Stimulated activated CD4-positive, alpha-beta T cell treated with anti-CD3 and anti-CD28 coated beads, TNF-alpha, amount 100 ng/mL, for 24 hours (primary cell): ENCODE measurements at places on chromosomes 7 and 10.

DNA sequence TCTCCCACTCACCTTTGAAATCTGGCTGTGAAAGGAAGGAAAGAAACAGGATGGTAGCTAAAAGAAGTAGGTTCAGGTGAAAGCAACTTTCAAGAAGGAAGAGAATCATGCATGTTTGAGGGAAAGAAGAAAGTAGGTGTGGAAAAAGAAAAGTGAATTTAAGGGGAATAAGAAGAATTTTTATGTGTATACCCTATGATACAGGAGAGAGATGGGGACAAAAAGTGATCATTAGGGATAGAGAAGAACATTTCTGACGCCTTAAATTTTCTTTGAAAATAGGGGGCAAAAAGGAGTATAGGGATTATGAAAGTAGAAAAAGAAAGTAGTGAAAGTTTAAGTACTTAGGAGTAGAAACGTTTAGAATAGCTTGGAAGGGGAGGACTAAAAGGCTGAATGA is 15.2 kb downstream of the KRIT1 start:
- no peak for DNase-seq

- no peak for DNase-seq
These were observed 448.9 kb downstream of the SH2D4B start for GRCh38 chr10:80986596-80986995.

GRCh38 chr10:14611968-14612693 is 162.6 kb downstream of the FAM107B start:
- no peak for DNase-seq

DNA sequence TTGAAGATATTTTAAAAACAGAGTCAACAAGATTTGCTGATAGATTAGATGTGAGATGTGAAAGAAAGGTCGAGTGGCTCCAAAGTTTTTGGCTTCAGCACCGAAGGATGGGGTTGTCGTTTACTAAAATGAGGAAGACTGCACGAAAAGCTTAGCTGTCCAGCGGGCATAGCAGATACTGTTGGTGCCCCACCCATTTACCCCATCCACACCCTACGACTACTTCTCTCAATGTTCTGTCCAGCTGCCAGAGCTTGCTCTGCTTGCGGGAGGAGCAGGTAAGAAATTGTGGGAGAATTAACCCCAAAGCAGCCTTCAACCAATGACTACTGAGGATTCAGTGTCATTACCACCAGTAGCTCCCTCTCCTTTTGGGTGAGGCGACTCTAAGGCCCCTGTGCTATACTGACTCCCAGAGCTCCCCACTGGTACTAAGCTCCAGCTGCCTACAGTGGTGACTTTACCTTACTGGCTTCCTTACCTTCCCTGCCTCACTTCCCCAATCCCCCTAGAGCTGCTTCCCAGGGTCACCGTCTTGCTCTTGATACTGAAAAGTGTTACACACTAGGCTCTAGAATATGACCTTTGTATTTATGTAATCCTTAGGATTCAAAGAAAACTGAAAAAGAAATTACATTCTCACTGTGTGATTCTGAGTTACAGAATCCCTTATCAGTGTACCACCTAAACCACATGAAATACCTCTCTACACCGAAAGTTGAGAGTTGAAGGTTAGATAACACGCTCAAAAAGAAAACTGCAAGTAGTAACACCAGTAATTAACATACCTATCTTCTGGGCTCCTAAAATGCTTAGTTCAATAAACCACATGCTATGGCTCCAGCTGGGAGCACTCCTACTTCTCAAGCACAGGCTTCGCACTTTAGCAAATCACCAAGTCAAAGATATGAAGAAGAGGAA is 22.3 kb downstream of the CACUL1 start:
- DNase-seq: no peak
